ENCODE measurements at places on chromosomes 7 and 10. TPM values are rescaled to one million over a fixed set of nuclear protein-coding genes. Genes with fewer than 3 reads are reported as not detected.
A peak's percentile ranks its signal among the peaks of the same experiment; 100 is the strongest.

The ZCWPW1 gene
- 1.5 TPM for total RNA-seq

The ATG9B gene
- not detected for total RNA-seq

The GPER1 gene
- 4.5 TPM for total RNA-seq

The MACROH2A2 gene
- 39.0 TPM for total RNA-seq

The KCNMA1 gene
- 32.8 TPM for total RNA-seq

The GHRHR gene
- not detected for total RNA-seq

The CDHR3 gene
- total RNA-seq = 0.74 TPM

The NRCAM gene
- total RNA-seq = 0.11 TPM

The ADGRA1 gene
- total RNA-seq = not detected

The ATP6V0E2 gene
- total RNA-seq = 61.0 TPM

The PRSS37 gene
- total RNA-seq = not detected

The CYP3A4 gene
- 0.11 TPM for total RNA-seq

The FAM131B gene
- total RNA-seq = 2.2 TPM

The PPP1R3C gene
- total RNA-seq = 0.74 TPM

The AGBL3 gene
- total RNA-seq = 3.3 TPM

The MORN4 gene
- total RNA-seq = 1.6 TPM

The LIPJ gene
- not detected for total RNA-seq

The CYP2E1 gene
- 2.5 TPM for total RNA-seq

DNA sequence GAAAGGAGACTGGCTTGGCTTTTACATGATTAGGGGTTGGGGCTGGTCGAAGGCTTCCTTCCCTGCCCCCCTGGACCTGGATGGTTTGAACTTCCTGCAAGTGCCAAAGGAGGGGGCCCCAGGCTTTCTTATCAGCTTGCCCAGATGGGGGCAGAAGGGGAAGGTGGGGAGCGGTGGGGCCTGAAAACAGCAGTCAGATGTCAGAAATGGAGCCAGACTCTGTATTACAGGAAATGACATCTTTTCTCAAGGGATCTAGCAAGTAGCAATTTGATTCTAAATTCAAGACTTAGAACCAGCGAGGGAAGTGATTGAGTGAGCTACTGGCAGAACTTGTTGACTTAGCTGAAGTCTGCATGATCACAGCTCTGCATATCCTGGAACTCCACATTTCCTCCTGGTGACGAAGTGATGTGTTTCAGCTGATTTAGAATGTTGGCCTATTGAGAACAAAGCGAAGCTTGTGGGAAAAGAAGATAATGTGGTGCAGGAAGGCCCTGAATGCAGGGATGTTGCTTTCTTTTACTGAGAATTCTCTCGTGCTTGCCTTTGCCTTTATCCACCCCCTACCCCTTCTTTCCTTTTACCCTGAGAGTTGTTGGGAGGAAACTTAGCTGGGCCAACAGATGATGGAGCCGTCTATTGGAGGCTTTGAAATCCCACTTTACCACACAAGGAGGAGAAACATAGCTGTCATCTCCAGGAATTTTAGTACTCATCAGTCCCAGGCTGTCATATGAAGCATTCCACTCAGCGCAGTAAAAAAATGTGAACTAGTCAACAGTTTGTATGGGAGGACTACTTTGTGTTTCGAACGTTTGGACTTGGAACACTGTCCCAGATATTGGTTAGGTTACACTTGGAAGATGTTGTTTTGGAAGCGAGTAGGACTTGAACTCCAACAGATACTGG, 43.2 kb downstream of the CCNY start:
- peak; percentile 37 for DNase-seq

- no peak for DNase-seq
Observed at GRCh38 chr7:24833549-24833948, 76.3 kb upstream of the GSDME start.

DNA sequence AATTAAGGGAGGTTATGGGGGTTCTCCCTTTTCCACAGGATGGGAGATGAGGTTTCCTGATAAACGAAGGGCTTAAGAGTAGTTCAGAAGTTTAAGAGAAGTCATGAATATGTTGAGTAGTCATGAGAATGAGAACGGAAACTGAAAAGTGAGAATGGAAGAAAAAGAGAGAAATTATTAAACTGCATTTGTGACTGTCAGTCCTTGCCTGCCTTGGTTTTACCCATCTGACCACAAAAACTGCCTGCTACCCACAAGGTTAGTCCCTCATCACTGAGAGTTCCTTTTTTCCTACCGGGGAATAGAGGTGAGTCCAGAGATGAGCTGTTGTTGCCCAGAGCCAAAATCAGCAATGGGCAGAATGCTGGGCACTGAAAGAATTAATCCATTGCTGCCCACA, 174.1 kb upstream of the BET1 start:
- DNase-seq = no peak

DNA sequence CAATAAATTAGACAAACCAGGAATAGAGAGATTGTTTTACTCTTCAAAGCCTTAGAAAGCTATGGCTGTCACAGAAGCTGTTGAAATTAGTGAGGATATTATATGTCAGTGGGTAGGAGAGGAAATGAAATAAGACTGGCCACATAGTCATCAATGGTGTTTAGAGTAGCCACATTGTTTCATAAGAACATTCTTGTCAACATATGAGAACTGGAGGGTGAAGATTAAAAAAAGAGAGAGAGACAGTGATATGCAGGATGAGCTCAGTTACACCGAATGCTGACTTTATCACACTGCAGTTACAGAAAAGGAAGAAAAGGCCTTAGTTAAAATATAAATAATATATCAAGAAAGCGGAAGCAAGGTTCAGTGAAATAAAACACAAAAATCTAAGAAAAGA, 412.0 kb downstream of the CNTNAP2 start:
- no peak for DNase-seq

GRCh38 chr10:103845972-103846371, 9.4 kb downstream of the SH3PXD2A start:
- peak; percentile 14 for DNase-seq

- DNase-seq = peak; percentile 66
Observed at GRCh38 chr7:138934861-138935260, 46.3 kb downstream of the KIAA1549 start.

- DNase-seq = peak; percentile 28
Observed at GRCh38 chr10:47257396-47258120, 42.4 kb upstream of the GDF10 start.

- no peak for DNase-seq
Observed at GRCh38 chr10:110646417-110647135, 2.4 kb downstream of the RBM20 start.

GRCh38 chr10:62818426-62819011, 2.4 kb upstream of the EGR2 start:
- DNase-seq = peak; percentile 41

DNA sequence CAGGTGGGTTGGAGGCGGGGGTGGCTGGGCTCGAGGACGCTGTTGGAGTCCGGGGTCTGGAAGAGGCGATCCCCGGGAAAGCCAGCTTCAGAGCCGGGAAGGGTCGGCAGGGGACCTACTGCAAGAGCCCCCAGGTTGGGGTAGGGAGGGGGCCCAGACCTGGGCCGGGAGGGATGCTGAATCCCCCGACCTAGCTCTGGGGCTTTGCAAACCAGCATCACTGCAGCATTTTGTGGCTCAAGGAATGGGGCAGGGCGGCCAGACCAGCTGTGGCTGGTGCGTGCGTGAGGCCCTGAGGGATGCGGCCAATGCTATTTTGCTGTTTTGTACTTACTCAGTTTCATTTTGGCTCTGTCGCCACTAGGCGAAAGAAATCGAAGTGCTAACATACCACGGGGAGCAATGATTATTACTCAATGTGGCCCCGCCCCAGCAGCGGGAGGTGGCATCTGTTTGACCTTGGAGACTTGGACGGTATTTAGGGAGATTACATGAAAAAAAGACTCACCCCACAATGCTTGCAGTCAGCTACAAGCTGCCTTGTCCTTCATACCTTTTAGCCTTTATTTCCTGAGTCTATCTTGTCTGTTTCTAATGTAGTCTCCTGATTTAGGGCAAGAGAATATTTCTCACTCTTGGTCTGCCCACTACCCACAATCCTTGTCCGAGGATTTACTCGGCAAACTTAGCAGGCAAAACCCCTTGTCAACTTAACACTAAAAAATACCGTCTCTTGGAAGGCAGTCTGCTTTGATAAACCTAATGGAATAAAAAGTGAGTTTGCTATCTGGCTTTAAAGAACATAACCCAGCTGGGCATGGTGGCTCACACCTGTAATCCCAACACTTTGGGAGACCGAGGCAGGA, 16.2 kb downstream of the HSPB1 start:
- DNase-seq = peak; percentile 76

DNA sequence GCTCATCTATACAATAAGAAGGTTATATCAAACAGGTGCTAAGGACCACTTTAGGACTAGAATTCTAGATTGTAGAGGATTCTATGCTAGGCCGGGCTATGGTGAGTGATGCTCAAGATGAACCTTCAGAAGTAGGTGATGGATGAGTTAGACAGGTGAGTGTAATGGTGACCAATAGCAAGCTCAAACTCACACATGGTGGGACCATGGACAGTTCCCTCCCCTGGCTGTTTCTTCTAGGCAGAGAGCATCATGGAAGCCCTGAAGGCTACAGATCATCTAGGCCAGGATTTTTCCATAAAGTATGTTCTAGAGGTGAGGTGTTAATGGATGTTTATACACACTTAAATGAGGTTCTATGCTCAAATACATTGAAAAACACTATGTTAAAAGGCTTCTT, 162.2 kb upstream of the WDR11 start:
- DNase-seq = no peak

- no peak for DNase-seq
Observed at GRCh38 chr10:101289541-101289940, 60.3 kb upstream of the LBX1 start.

DNA sequence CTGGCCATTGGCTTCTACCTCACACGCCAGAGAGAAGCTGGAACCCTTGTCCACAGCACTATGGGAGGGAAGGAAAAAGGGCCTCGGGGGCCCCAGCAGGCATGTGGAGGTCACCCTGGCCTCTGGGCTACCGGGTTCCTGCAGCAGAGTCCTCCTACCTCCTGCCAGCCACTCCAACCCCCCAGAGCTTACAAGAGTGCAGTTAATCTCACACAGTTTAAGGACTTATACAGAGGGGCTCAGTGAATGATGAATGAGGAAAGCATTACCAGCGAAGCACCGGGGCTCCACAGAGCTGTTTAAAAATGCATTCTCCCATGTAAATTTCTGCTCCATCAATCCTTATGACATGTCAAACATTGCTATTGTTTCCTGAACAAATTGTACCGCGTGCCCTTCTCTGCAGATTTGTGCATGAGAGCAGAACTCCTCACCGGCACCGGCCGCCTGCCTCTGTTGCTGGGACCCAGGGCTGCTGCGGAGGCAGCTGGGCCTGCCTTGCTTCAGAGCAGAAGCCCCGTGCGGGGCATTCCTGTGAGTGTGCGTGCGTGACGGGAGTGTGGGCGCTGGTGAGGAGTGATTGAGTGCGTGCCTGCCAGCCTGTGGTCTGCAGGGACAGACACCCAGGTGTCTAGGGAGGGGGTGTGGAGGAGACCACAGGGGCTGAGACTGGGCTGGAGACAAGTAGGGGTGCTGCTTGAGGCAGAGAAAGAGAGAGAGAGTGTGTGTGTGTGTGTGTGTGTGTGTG, 52.8 kb downstream of the C10orf105 start:
- DNase-seq = no peak

DNA sequence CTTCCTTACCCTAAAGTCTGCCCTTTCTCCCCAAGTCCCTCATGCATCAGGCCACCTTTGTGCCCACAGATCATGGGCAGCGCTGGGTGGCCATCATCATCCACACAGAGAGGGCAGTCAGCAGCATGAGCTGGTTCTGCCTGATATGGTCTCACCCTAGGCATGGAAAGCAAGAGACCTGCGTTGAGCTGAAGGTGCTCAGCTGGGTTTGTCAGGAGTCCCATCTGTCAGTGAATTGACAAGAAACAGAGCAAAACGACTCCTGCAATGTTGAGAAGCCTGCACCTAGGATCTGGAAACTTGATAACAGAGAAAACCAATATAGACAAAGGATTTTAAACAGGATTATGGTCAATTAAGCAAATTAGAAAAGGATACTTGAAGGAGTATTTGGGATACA, 242.7 kb upstream of the PRSS1 start:
- DNase-seq = no peak

DNA sequence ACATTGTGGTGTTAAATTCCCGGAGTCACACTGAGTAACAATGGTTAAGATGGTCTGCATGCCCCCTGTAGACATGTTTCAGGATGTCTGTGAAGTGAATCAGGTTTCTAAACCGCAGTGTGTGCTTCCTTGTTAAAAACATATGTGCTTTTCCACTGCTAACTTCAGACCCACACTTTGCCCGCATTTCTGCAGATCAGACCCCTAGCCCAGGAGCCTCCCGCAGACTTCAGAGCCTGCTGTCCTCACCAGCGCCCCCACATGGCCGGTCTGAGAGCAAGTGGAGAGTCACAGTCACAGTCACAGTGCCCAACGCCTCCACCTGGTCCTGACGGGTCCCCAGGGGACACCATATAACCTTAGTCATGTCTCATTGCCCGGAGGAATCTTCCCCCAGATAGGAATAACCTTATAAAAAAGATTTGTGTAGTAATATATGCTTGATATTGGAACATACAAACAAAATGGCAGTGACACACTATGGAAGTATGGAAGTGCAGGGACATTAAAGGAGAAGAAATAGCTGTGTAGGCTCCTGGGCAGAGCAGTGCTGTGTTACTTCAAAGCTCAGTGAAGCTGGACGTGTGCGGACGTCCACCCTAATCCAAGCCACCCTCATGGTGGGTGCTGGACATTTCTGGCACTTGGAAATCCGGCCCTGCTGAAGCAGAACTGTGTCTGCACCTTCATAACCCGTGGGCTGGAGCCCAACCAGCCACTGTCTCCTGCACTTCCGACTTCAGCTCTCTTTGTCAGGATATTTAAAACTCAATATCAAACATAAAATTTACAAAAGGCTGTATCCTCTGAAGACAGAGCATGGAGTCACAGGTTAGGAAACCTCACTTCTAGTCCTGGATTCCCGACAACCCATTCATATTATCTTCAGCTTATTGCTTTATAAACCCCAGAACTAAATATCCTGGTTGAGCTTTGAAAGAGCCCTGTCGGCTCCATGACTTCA, 29.0 kb downstream of the GSTO2 start:
- DNase-seq = peak; percentile 62

DNA sequence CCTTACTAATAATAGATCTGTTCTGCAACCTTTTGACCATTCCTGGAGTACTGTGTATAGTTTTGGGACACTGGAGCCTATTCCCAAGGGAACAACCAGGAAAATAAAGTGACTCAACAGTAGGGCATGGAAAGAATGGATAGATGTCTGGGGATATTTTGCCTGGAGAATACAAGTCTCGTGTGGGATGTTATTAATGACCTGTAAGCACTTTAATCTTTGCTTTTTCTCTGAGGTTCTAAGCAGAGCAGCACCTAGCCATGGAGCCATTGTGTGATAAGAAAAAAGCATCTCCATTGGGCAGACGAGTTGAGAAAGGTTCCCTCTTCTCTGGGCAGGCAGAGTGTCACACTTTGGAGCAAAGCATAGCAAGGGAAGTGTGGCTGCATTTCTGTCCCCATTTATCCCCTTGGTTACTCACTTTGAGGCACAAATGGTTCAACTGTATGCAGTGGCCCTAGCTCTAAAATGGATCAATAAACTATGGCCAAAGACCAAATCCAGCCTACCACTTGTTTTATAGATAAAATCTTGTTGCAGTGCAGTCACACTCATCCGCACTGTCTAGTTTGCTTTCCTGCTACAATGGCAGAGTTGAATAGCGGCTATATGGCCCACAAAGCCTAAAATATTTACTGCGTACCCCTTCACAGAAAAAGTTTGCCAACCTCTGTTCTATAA, 21.0 kb upstream of the CCDC71L start:
- DNase-seq = peak; percentile 48

GRCh38 chr7:149397470-149398043, 63.3 kb downstream of the ZNF777 start:
- DNase-seq = no peak

Measured in Daoy (cell line).